ENCODE measurements at places on chromosomes 1 and 21.

DNA sequence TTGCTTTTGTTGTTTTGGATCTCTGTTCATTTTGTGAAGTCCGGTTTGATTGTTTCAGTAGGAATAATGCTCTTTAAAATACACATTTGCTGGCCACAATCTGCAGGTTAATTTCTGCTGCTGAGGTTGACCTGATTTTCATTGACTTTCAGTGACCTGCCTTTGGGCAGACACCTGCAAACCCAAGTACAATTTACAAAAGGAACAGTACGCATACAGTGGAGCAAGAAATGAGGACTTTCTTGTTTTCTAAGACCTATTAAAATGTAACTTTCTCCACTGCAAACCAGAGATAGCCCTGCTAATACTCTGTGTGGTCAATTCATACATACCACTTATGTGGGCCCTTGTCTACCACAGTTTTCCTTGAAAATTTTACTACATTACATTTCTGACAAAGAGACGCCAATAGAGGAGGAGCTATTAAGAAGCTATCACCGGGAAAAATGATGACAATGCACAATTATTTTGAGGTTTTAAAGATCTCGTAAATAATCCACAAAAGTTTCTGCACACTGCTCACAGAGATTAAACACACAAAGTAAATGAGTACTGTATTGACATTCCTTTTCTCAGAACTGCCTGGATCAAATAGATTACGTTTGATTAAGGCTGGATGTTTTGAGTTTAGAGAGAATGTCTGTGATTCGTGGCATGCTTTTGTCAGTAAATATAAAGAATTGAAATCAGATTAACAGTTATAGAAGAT is 141.9 kb downstream of the SDCCAG8 start:
- no peak for DNase-seq

DNA sequence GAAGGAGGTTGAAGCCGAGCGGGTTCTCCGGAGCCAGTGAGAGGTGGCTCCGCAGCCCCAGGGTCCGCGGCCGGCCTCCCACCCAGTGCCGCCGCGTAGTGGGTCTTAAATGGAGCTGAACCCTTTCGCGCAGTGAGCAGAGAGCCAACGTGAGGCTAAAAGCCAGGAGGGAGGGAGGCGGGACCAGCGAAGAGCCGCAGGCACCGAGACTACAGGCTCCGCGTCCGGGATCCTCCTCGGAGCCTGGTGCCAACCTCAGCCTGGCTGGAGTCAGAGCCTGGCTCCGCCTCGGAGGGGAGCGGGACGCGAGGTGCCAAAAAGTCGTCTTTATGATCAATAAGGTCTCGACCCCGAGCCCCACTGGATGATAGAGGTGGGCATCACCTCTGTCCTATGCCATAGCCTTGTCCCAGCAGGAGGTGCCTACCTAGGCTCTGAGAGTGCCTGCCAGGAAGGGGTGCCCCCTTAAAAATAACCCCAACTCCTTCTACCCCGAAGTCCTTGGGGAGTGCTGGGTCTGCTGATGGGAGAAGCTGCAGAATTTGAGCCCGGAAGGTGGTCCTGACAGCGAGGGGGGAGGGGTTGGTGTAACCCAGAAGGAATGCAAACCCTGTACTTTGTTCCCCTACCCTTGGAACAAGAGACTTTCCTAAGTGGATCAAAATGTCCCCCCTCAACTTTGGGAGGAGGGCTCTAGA is 1.6 kb downstream of the IGSF21 start:
- DNase-seq: no peak

DNA sequence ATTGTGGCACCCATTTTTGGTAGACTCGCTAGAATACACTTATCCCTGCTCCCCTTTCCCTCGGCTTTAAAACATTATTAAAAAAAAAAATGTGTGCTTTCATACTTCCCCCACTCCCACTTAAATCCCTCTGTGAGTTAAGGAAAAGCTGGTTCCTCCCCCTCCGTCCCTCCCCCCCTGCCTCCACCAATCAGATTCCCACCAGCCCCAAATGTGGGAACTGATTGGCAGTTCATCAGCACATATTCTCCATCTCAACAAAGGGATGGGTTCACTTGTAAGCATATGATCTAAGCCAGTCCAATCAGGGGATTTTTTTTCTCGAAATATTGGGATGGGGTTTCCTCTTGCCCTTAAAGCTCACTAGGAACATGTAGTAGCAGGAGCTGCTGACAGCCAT is 10.8 kb upstream of the FYB2 start:
- no peak for DNase-seq

GRCh38 chr1:23910553-23911246 is 2.5 kb downstream of the CNR2 start:
- DNase-seq: peak; percentile 58

GRCh38 chr1:181911715-181912114 is 149.8 kb downstream of the ZNF648 start:
- DNase-seq: no peak

- no peak for DNase-seq
Measured at GRCh38 chr1:16162163-16162822, 6.4 kb upstream of the EPHA2 start.

GRCh38 chr1:37725851-37726613 is 33.7 kb downstream of the CDCA8 start:
- no peak for DNase-seq

DNA sequence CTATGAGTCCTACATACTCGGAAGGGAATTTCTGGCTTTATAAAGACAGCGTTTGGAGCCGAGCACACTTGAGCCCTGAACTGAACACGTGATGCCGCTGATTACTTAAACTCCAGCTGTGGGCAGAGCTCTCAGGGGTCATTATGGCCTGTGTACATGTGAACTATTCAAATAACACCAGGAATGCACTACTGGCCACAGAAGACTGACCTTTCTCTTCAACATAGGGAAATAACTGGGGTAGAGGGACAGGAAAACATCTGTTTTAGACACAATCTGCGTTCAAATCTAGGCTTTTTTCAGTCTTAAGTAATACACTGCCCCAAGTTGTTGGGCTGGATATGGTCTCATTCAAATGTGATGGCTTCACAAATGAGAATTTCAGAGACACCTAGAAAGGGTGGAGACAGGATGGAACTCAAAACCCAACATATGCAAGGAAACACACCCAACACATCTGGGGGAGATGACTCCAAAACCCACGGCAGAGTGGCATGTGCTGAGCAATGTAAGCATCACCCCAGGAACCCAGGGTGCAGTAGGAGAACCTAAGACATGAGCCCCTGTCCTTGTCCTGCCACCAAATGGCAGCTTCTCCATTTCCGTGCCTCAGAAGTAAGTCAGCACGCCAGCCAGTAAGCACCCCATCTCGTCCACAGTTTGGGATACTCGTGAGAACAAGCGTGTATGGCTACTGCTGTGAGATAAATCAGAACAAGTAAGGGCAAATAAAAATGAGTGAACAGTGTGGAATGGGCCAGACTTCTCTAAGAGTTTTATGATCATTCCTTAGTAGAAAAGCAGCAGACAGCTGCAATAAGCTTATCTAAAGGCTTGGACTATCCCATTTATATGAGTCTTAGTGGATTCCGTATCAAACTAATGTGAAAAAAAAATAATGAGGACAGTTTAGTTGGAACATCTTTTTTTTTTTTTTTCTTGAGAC is 24.9 kb downstream of the NID1 start:
- no peak for DNase-seq

GRCh38 chr1:58926152-58926551 is 142.3 kb upstream of the JUN start:
- no peak for DNase-seq

- DNase-seq: no peak
Measured at GRCh38 chr1:93253516-93253915, 73.0 kb downstream of the CCDC18 start.

DNA sequence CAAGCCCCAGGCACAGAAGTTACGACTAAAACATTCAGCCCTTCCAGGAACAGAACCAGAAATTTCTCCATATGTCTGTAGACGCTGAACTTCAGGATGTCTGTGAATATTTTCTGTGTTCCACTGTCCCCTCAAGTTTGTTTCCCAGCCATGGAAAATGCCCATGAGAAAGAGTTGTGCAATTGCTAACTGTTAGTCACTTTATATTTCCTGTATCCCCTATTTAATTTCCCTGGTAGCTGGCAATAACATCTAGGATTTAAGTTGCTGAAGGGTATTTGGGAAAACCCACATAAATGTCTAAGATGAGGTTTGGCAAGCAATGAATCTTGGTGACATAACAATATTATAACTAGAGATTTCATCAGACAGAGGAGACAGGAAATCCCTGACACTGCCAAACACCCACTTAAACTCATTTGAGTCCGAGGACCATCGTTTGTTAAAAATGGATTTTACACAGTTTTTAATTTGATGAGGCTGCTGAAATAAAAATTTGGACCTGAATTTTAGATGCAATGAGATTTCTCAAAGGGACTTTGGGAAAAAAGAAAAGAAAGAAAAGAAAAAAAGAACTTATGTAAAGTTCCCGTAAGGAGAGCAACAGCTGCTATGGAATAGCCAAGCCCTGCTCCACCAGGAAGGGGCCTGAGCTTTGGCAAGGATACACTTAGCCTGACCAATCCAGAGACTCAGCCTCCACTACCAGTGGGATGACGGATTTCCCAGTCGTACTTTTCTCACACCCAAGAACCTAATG is 21.8 kb upstream of the ERRFI1 start:
- no peak for DNase-seq

GRCh38 chr1:50110151-50110550 is 1.4 kb downstream of the ELAVL4 start:
- DNase-seq: no peak

GRCh38 chr1:168394858-168395257 is 114.2 kb downstream of the TBX19 start:
- no peak for DNase-seq

DNA sequence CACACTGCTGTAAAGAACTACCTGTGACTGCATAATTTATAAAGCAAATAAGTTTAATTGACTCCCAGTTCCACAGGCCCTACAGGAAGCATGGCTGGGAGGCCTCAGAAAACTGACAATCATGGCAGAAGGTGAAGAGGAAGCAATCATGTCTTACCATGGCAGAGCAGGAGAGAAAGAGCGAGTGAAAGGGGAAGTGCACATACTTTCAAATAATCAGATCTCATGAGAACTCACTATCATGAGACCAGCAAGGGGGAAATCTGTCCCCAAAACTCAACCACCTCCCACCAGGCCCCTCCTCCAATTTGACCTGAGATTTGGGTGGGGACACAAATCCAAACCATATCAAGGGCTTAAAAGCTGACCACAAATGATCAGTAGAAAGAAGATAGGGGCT is 493.2 kb downstream of the PTPRC start:
- DNase-seq: no peak

GRCh38 chr1:73009311-73009710 is 727.0 kb upstream of the NEGR1 start:
- DNase-seq: no peak

DNA sequence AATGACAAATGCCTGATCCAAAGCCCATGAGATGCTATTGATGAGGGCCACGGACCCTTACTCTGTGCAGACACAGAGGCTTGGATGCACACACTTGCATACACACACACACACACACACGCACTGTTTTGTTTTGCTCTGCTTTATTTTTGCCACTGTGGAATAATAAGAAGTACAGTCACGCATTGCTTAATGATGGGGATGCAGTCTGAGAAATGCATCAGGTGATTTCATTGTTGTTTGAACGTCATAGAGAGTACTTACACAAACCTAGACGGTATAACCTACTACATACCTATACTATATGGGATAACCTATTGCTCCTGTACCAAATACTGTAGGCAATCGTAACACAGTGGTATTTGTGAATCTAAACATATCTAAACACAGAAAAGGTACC is 104.4 kb downstream of the RHOU start:
- no peak for DNase-seq

- no peak for DNase-seq
Measured at GRCh38 chr1:228684607-228685006, 50.7 kb upstream of the RHOU start.

GRCh38 chr1:94660994-94661393 is 119.4 kb upstream of the F3 start:
- DNase-seq: no peak

GRCh38 chr1:245217853-245218608 is 63.2 kb downstream of the KIF26B start:
- no peak for DNase-seq

DNA sequence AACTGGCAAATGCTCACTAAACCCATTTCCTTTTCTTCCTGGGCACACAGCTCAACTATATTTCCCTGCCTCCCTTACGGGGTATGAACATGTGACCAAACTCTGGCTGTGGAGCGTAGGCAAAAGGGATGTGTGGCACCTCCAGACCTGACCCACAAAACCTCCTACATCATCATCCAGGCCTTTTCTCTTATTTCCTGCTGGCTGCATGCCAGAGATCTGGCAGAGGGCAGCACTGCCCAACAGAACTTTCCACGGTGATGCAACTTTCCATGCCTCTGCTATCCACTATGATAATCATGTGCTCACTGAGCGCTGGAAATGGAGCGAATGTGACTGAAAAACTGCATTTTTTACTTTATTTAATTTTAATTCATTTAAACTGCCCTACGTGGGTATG is 99.6 kb upstream of the CACNA1E start:
- DNase-seq: no peak

- no peak for DNase-seq
Measured at GRCh38 chr1:227182012-227182411, 136.3 kb downstream of the CDC42BPA start.

GRCh38 chr1:191290441-191290840 is 812.8 kb upstream of the BRINP3 start:
- DNase-seq: no peak

DNA sequence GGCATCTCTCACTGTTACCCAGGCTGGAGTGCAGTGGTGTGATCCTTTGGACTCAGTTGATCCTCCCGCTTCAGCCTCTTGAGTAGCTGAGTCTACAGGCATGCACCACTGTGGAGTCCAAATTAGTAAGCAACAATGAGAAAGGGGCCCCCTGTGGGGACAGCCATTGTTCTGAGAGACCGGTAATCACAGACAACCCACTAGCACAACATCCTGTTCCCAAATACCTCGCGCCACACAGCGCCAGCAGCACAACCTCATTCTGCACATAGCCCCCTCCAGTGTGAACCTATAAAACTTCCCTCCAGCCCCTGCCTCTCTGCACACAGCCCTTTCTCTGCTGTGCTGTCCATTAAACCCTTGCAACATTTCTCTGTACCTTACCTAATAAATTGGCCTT is 226.4 kb downstream of the DYRK1A start:
- DNase-seq: no peak

DNA sequence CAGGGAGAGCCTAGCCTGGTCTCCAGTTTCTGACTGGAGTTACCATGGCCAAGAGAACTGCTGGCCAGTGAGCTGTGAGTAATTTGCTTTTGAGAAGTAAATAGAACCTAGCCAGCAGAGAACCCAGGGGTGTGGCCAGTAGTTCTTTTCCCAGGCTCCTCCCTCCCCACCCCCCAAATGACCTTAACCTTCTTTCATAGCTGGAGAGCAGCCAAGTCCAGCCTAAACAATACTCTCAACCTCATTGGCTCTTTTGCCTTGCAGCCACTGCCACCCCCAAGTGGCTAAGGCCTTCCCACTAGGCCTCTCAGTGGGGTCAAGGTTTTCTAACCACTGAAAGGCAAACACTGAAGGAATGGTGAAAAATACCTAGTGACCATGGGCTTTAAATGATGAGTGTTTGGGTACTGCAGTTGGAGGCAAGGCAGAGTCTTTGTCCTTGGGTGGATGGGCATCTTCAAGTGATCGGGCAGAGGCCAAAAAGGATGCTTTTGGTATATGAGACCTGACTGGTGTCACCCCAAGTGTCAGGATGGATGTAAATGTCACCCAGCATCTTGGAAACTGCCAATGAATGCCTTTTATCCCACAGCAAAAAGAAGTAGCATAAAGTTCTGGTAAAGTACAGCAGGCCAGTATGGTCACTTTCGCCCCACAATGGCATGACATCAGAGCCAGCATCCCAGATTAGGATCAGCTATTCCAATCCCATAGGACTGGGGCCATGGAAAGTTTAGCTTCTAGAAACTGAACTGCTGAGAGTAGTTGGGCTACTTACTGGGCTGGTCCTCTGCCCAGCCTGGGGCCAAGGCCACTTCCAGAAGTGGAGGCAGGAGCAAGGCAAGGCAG is 3.5 kb upstream of the PIGV start:
- DNase-seq: no peak
